ENCODE measurements at places on chromosomes 11 and 22.
A peak's percentile ranks its signal among the peaks of the same experiment; 100 is the strongest.

DNA sequence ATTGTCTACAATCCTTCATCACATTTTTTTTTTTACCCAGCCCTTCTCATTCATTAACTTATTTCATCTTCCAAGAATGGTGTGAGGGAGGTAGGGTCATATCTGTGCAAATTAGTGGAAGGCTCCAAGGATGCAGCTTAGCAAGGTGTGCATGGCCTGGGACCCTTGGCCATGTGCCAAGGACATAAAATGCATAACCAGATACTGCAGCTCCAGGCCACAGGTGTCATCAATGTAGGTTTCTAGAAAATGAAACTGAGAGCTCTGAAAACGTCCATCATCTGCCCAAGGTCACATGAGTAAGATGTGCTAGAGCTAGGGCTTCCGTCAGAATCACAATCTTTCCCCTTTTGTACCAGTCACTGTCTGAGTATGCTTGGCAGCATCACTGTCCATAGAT is 29.8 kb downstream of the ANKK1 start:
- no peak for DNase-seq

DNA sequence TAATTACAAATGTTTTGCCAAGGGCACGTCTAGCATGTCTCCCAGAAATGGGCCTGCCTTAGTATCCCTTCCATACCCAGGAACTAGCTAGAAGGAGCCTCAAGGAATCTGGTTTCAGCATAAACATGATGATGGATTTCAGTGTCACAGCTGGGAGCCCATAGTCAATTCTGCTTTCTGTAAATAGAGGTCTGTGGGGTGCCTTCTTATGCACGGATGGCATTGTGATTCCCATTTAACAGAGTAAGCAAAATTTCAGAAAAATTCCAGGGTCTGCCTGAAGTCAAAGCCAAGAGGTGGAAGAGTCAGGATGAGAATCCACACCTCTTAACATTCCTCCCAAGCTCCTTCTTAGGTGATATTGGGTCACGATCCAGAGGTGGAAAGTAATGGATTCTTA is 12.1 kb downstream of the DUSP18 start:
- no peak for DNase-seq

DNA sequence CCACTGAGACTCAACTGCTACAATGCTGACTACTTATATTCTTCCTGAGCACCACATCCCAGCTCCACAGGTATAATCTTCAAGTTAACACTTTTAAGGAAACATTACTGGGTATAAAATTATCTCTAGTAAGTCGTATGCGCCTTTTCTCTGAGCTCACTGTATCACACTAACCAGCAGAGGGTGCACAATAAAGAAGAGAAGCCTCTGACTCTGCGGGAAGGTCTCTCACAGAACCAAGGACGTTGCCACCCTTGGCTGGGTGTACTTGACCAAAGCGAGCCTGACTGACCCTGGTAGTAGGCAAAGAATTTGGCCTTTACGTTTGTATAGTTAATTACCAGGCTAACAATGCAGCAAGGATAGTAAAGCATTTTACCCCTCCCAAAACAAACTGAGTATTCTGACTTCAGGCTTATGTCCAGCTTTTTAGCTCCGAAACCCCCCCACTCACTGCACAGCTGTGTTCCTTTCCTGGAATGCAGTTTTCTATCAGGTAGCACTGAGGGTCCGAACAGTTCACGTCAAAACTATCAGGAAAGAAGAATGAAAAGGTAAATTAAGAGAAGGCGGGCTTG is at the start of gene BTBD18:
Gene BTBD18 (minus strand): TSS at position 144 of the 578 bp plus-strand sequence. CDS start 631 bp downstream, outside the sequence.
- peak; percentile 60 for DNase-seq

DNA sequence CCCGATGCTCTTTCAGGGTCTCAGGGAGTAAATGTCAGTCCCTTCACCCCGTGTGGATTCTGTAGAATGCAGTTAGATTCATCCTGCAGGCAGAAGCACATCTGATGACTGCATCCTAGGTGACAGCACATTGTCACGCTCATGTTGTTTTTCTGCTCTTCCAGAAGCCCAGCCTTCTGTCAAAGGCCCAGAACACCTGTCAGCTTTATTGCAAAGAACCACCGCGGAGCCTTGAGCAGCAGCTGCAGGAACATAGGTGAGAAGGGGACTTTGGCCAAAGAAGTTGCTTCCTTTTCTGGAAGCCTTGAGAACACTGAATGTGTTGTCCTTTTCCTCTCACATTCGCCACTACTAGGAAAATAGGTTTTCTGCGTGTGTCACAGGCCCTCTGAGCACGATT is 43.7 kb downstream of the PPP2R1B start:
- DNase-seq = no peak

- DNase-seq = no peak
Measured at GRCh38 chr11:130260080-130260627, 54.6 kb downstream of the ZBTB44 start.

DNA sequence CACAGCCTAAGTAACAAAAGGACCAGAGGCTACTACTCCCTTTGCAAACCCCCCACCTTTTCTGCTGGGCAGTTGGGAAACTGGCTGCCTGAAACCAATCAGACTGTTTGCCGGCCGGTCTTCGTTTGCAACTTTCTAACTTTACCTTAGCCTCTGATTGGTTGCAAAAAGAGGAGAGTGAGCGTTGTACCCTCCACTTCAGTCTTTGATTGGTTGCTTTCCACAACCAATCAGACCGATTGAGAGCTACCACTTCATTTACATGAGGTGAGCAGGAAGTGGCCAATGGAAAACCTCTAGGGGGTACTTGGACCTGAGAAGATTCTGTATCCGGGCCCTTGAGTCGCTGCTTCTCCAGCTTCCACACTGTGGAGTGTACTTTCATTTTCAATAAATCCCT is 18.8 kb upstream of the CLNS1A start:
- no peak for DNase-seq

DNA sequence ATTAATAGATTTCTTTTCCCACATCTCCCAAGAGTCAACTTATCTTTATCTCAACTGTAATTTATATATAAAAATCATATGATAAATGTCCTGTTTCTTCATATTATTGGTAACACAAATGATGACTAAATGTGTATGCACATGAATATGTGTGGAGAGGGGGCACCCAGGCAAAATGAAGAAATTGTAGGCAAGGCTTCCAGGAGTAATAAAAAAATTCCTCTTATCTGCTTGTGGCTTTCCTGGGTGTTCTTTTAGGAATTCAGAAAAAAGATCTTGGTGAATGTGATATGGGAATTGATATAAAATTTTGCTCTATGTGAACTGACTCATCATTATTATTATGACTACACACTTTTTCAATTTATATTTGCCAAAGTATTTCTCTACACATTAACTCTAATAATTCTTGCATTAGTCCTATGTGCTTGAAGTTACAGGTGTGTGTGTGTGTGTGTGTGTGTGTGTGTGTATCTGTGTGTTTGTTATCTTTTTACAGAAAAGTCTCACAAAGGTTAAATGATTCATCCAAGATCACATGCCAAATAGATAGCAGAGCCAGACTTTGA is 197.8 kb downstream of the SOX6 start:
- no peak for DNase-seq

- DNase-seq = peak; percentile 6
Measured at GRCh38 chr22:36918586-36919284, 5.3 kb downstream of the CSF2RB start.

GRCh38 chr22:46175631-46176030 is 25.3 kb downstream of the PPARA start:
- DNase-seq = peak; percentile 93

GRCh38 chr22:37273126-37273845 is 9.0 kb upstream of the CYTH4 start:
- peak; percentile 77 for DNase-seq

- DNase-seq = peak; percentile 78
Measured at GRCh38 chr11:126969865-126970479, 30.6 kb downstream of the KIRREL3 start.

- no peak for DNase-seq
Measured at GRCh38 chr11:75822541-75822940, 7.5 kb downstream of the UVRAG start.

DNA sequence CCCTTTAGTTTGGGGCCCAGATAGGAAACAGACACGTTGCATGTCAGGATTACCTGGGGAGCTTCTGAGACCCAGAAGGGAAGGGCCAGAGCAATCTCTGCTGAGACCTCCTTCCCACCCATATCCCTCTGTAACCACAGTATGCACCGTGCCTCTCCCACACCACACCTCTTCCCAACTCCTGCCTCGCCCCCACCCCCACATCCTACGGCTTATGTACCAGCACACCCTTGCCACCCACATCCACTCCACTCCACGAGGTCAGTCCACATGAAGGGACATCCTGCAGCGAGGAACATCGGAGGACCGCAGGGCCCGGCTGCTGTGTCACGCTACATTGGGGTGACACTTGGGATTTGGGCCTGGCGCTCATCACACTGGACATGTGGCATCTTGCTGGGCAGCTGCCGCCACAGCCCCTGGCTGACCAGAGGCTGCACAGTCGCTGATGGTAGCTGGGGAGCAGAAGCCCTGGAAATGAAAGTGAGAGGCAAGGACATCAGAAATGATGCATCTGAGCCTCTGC is 118.3 kb upstream of the LMO1 start:
- no peak for DNase-seq

DNA sequence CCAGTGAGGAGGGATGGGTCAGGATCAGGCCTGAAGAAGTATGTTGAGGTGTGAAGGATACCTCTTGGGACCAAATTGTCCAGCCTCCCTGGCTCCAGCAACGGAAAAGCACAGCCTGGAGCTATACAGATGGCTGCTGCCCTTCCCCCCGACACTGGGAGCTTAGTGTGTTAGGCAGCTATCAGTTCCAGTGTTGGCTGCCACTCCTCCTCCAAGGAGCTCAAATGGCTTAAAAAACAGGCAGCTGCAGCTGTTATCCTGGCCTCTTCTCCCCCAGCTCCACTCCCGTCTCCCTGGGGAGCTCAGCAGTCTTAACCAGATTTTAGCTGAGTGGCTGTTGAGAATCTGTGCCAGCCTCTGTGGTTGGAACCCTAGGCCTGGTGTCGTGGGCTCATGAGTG is 225.0 kb downstream of the JRKL start:
- DNase-seq = no peak

GRCh38 chr11:65880844-65881421 is 1.3 kb downstream of the CTSW start:
- peak; percentile 82 for DNase-seq

- peak; percentile 69 for DNase-seq
Measured at GRCh38 chr11:125091247-125091876, 20.1 kb downstream of the TMEM218 start.

DNA sequence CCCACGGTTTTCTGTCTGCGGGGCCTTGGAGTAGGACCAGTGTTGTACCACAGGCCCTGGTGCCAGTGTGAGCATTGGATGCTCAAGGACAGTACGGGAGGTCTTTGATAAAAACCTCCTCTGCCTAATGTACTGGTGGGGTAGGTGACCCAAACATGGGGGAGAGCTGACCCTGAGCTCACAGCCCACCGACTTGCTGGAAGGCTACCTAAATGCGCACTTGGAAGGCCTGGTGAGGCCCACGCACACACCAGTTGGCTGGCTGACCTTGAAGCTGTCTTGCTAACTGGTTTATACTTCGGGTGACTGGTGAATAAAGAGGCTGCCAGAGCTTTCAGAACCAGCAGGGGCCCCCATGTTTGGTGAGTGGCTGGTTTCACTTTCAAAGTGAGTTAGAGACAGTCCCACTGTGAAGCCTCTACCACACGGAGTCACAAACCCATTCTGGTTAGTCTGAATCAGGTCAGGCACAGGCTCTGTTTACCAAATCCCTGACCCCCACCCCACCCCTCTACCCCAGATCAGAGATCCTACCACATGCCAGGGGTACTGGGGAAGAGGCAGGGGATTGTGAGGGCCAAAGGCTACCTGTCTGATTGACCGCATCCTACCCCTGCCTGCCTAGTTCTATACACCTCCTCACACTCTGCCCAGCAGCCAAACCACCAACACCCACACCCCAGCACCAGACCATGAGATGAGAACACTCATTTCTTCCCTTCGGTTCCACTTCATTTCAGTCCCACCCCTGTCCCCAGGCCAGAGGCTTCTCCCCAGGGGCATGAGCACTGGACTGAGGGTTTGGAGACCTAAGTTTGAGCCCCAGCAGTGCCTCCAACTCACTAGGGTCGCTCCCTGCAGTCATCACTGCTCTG is 12.7 kb upstream of the IL2RB start:
- peak; percentile 27 for DNase-seq

DNA sequence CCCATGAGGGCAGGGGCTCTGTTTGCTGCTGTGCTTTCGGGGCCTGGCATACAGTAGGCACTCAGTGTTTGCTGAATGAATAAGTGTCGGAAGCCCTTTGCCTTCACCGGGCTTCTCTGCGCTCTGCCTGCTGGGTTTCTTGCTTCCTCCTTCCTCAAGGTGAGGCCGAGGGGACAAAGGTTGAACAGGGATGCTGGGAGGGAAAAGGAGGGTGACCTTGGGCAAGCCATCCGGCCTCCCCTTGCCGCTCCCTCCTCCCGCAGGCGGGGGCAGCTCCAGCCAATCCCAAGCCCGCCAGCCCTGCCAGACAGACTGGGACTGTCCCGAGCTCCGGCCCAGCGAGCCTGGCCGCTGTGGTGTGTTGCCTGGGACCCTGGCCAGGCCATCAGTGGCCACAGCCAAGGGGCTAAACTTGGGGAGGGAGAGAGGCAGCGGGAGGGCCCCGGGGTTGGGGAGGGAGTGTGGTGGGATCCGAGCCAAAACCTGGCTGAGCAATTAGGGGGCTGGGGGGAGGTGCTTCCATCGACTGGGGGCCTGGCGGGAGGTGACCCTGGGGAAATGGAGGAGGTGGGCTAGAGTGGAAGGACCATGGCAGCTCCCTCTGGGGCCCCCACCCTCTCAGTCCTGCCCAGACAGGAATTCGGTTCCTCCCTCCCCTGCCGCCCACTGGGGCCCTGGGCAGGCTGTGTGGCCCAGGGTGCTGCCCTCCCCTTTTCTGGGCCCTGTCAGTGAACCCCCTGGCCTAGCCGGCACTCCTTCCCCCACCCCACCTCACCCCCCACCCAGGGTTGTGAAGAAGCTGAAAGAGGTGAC is 3.4 kb upstream of the RCOR2 start:
- no peak for DNase-seq

- DNase-seq = no peak
Measured at GRCh38 chr11:565921-566509, 5.2 kb downstream of the RASSF7 start.

GRCh38 chr11:80173371-80174136 is 732.7 kb upstream of the TENM4 start:
- no peak for DNase-seq

GRCh38 chr11:21965221-21965620 is 227.7 kb upstream of the ANO5 start:
- DNase-seq = no peak

- DNase-seq = no peak
Measured at GRCh38 chr22:22935056-22935545, 47.5 kb downstream of the IGLL5 start.

- no peak for DNase-seq
Measured at GRCh38 chr22:45210174-45210573, 30.5 kb downstream of the KIAA0930 start.

GRCh38 chr11:103544874-103545273 is 435.6 kb downstream of the DYNC2H1 start:
- DNase-seq = no peak

- no peak for DNase-seq
Measured at GRCh38 chr11:122089111-122089510, 26.9 kb downstream of the BLID start.

- no peak for DNase-seq
Measured at GRCh38 chr11:87849216-87849615, 326.0 kb downstream of the RAB38 start.

- peak; percentile 98 for DNase-seq
Measured at GRCh38 chr22:29267858-29268510, at the start of the genes EWSR1 and RHBDD3. Gene EWSR1 (plus strand): TSS chr22:29268268. CDS start chr22:29268337, 69 bp downstream. Gene RHBDD3 (minus strand): TSS chr22:29267981. CDS start chr22:29265626, 2,355 bp downstream.

- DNase-seq = peak; percentile 63
Measured at GRCh38 chr22:30017375-30018223, 62.7 kb upstream of the HORMAD2 start.
